T-helper 17 cell (primary cell): ENCODE measurements at places on chromosomes 3 and 15. TPM values are rescaled to one million over a fixed set of nuclear protein-coding genes. Genes with fewer than 3 reads are reported as not detected.

- H3K36me3 ChIP-seq, result no peaks in the 10 kb centered on the region
- H3K4me3 ChIP-seq, result no peak overlapping the region
- no peak for DNase-seq
- no peak overlapping the region for H3K27ac ChIP-seq
- peaks cover 7% of the 10 kb centered on the region for H3K27me3 ChIP-seq
- no peaks in the 10 kb centered on the region for H3K4me1 ChIP-seq
These were observed 79.3 kb upstream of the SLC24A5 start for GRCh38 chr15:48041454-48041853.

DNA sequence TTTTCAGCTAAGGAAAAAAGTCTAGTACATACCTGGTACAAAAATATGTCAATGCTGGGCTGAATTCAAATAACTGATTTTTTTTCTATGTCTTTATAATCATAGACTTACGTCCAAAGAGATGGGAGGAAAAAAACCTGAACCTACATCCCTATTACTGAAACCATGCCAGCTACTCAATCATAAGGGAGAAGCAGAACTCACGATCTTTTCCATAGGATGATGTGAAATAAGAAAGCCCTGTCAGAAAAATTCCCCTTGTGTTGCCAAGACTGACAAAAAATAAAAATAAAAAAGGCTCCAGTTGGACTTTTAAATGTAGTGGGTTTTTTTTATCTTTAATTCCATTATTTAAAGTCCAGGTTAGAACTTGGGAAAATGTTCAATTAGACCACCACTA lies 3.3 kb downstream of the MSL2 start:
- peaks cover 57% of the 10 kb centered on the region for H3K4me1 ChIP-seq
- no peaks in the 10 kb centered on the region for H3K27me3 ChIP-seq
- peaks cover 13% of the 10 kb centered on the region for H3K36me3 ChIP-seq
- peak overlapping the region; percentile 99 for H3K27ac ChIP-seq

The CELF6 gene
- 1.4 TPM for total RNA-seq

The FBXL22 gene
- 0.81 TPM for total RNA-seq
